ENCODE measurements at places on chromosomes 1 and 21.

DNA sequence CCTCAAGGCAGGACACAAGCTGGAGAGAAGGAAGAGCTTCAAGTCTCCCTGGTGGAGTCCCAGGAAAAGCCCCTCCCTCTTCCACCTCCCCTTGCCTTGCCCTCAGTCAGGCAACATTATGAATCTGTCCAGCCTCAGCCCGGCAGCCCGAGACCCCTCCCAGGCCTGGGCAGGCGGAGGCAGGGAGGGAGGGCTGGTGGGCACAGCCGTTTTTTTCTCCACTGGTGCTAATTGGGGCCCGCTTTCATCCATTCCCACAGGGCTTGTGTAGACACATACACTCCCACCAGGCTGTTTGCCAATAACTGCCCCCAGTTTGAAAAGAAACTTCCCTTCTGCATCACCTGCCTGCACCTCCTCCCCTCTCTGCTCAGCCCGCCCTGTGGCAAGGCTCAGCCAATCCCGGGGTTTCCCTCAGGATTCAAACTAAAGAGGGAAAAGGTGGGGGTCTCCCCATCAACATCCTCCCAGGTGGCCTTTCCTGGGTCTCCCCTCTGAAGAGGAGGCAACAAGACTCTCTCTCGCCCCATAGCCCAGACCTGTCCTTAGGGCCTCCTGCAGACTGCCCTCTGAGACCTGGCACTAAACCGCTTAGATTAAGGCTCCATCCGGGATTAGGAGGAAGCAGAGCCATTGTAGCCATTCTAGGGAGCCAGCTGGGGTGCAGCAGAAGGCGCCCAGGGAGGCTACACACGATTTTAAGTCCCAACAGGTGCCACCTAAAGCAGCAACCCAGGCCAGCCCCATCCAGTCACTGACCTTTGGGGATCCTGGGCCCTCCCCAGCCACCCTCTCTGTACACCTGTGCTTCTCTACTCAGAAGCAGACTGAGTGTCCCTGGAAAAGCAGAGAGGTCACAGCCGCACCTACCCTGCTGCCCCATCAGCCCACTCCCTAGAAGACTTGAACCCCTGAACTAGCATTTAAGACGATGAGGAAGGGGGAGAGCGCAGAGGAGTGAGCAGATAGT lies 3.5 kb downstream of the IGSF9 start:
- DNase-seq = peak; percentile 98

- DNase-seq = peak; percentile 55
These were observed 187.9 kb downstream of the VAV3 start for GRCh38 chr1:107776900-107777663.

DNA sequence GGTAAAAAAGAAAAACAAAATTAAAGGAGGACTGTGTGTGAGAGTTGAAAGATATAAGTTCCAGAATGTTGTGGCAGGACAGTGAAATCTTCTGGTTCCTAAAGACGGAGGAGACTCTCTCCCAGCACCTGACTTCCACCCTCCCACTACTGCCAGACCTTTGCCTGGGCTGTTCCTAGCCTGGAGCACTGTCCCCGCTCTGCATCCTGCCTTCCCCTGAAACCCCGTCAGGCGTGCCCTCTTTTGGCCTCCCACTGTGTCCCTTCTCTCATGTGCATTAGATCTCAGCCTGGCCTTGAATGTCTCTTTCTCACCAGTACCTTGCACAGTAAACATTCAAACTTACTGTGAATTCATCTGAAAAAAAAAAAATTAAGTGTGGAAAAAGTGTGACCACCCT lies 74.1 kb downstream of the VPS26C start:
- no peak for DNase-seq

DNA sequence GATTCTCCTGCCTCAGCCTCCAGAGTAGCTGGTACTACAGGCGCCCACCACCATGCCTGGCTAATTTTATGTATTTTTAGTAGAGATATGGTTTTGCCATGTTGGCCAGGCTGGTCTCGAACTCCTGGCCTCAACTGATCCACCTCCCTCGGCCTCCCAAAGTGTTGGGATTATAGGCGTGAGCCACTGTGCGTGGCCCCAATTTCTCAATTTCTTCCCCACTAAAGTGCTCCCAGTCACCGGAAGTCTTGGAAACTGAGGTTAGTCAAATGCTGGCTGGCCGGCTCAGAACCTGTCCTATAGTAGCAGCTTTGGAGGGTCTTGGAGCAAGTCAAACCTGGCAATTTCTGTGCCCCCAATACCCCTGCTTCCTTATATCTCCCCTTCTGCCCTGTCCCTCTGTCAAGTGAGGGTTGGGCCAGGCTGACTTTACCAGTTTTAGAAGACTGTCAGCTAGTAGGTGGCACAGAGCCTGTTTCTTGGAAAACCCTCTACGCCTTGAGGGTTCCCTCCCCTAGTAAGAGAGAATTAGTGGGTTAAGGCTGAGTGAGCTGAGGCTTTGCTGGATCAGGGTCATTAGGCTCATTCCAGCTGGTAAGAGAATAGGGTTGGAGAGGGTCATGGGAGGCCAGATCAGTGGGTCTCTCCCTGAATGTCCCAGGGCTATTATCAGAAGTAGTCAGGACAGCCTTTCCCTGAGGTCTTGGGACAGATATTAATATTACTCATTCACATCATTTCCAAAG lies 8.3 kb upstream of the EPB41 start:
- DNase-seq = no peak

DNA sequence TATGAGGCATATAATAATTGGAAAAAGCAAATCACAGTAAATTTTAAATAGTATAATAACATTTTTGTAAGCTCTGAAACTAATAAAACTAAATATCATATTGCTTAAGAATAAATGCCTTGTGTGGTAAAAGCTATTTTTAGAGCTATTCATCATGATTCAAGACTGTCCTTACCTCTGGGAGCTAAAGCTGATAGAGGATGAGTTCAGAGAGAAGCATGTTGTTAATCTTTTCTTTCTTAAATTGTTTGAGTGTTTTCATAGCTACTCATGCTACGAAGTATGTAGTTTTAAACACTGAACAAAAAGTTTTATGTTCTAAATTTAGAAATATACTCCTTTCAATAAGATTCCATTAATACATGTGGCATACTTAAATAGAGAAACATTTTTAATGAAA lies 30.5 kb downstream of the IFI16 start:
- DNase-seq = no peak

- no peak for DNase-seq
These were observed 9.0 kb upstream of the CDC20 start for GRCh38 chr1:43349594-43350306.

GRCh38 chr1:170558731-170559130 lies 26.8 kb downstream of the GORAB start:
- no peak for DNase-seq
